Neural progenitor cell (in vitro differentiated cells): ENCODE measurements at places on chromosomes 11 and 22. TPM values are rescaled to one million over a fixed set of nuclear protein-coding genes. Genes with fewer than 3 reads are reported as not detected.

NAALADL1 gene
- 0.80 and 3.0 TPM in 2 replicates for total RNA-seq

TPCN2 gene
- total RNA-seq = 7.2 and 10.9 TPM in 2 replicates

CSNK2A3 gene
- 1.7 and 5.9 TPM in 2 replicates for total RNA-seq

OR5A1 gene
- 0.02 and 0.06 TPM in 2 replicates for total RNA-seq

ZBTB16 gene
- total RNA-seq = 17.7 and 29.7 TPM in 2 replicates

HEPN1 gene
- not detected in 2 replicates for total RNA-seq

APOA4 gene
- total RNA-seq = 0.12 and 0.56 TPM in 2 replicates

SLC7A4 gene
- 0.34 TPM in 1 of 2 replicates, not detected in the other for total RNA-seq

PATE4 gene
- total RNA-seq = not detected in 2 replicates

FADS2 gene
- 233 and 407 TPM in 2 replicates for total RNA-seq

TMA7B gene
- not detected in 2 replicates for total RNA-seq

CASP1 gene
- total RNA-seq = not detected in 2 replicates

GTSE1 gene
- total RNA-seq = 29.7 and 38.8 TPM in 2 replicates

ART1 gene
- not detected in 2 replicates for total RNA-seq
